ENCODE measurements at places on chromosomes 5 and 9. TPM values are rescaled to one million over a fixed set of nuclear protein-coding genes. Genes with fewer than 3 reads are reported as not detected.

Gene FYB1
- total RNA-seq = 8.4 TPM

Gene GAPT
- 2.1 TPM for total RNA-seq

Gene HK3
- 21.0 TPM for total RNA-seq

Gene ARHGEF37
- total RNA-seq = 28.8 TPM

Gene IRX1
- total RNA-seq = 1.9 TPM

Gene SLC6A3
- total RNA-seq = not detected

Gene SHOC1
- total RNA-seq = not detected

Gene SLIT3
- total RNA-seq = 39.0 TPM

Gene FANCG
- 17.7 TPM for total RNA-seq

Gene ZNF782
- 8.0 TPM for total RNA-seq

Gene SAXO1
- total RNA-seq = 1.0 TPM

Gene C9orf43
- 0.59 TPM for total RNA-seq

Gene OBP2A
- not detected for total RNA-seq

Gene FTMT
- not detected for total RNA-seq

Gene INSL4
- total RNA-seq = not detected

Gene NR2F1-AS1
- 13.5 TPM for total RNA-seq

Gene SLC46A2
- total RNA-seq = 1.8 TPM

Gene BTNL3
- not detected for total RNA-seq

Gene PCDHGA5
- 12.1 TPM for total RNA-seq

Gene PRR16
- 5.1 TPM for total RNA-seq

Gene MYOZ3
- total RNA-seq = 9.0 TPM

All from tibial nerve (tissue), 4 donors.